ENCODE measurements at places on chromosomes 3 and 15. TPM values are rescaled to one million over a fixed set of nuclear protein-coding genes. Genes with fewer than 3 reads are reported as not detected.

CSTA gene
- 6.6 TPM for total RNA-seq

GNAT1 gene
- total RNA-seq, result not detected

FGD5 gene
- total RNA-seq, result 18.2 TPM

CNTN3 gene
- total RNA-seq, result 12.7 TPM

FANCD2OS gene
- total RNA-seq, result not detected

PDIA5 gene
- total RNA-seq, result 20.3 TPM

CAPN3 gene
- 8.2 TPM for total RNA-seq

APOD gene
- 717 TPM for total RNA-seq

GABRR3 gene
- total RNA-seq, result not detected

HES1 gene
- total RNA-seq, result 29.3 TPM

SAMMSON gene
- 0.94 TPM for total RNA-seq

TMC3 gene
- not detected for total RNA-seq

DNAH12 gene
- 0.38 TPM for total RNA-seq

PLS1 gene
- total RNA-seq, result 2.4 TPM

TMEM158 gene
- total RNA-seq, result not detected

PRR20G gene
- total RNA-seq, result not detected

TLR9 gene
- not detected for total RNA-seq

STRA6 gene
- total RNA-seq, result not detected

TMEM212 gene
- not detected for total RNA-seq

STRC gene
- total RNA-seq, result 0.85 TPM

SH2D7 gene
- not detected for total RNA-seq

DTWD1 gene
- 38.6 TPM for total RNA-seq

ZNF609 gene
- total RNA-seq, result 26.9 TPM

SAXO2 gene
- total RNA-seq, result 5.2 TPM

PIERCE2 gene
- 2.0 TPM for total RNA-seq
